ENCODE measurements at places on chromosomes 4 and X. TPM values are rescaled to one million over a fixed set of nuclear protein-coding genes. Genes with fewer than 3 reads are reported as not detected.

Gene UXT
- 108 TPM for total RNA-seq

Gene ETDA
- not detected for total RNA-seq

Gene L1CAM
- 2.7 TPM for total RNA-seq

Gene DUSP21
- total RNA-seq = not detected

Gene HTN3
- not detected for total RNA-seq

Gene TMEM150C
- total RNA-seq = 0.44 TPM

Gene KCNE5
- total RNA-seq = 0.33 TPM

Gene TSPAN6
- 22.0 TPM for total RNA-seq

Gene PPARGC1A
- 0.37 TPM for total RNA-seq

Gene SATL1
- total RNA-seq = under 0.01 TPM

Gene GPC3
- not detected for total RNA-seq

Gene MEPE
- not detected for total RNA-seq

Gene CAPN6
- under 0.01 TPM for total RNA-seq

Gene GABRQ
- 2.5 TPM for total RNA-seq

Gene SMPX
- total RNA-seq = not detected

Gene ADGRL3
- total RNA-seq = 0.11 TPM

Gene MAP7D3
- 16.4 TPM for total RNA-seq

Gene NPY1R
- under 0.01 TPM for total RNA-seq

Gene HSD17B10
- total RNA-seq = 60.2 TPM

Gene APLN
- total RNA-seq = 0.12 TPM

Gene TCEAL6
- total RNA-seq = not detected

Gene MAPK10
- 21.1 TPM for total RNA-seq

Gene CYTL1
- total RNA-seq = 0.12 TPM

Gene MAGEA8
- total RNA-seq = not detected

Gene MAGEA4
- not detected for total RNA-seq

Gene FAM241A
- 3.2 TPM for total RNA-seq

Gene TMPRSS11B
- not detected for total RNA-seq

Gene PDGFRA
- 152 TPM for total RNA-seq

Gene PPA2
- 84.0 TPM for total RNA-seq

Gene CCNA2
- 32.2 TPM for total RNA-seq

Gene PDCL2
- total RNA-seq = not detected

Gene FREM3
- total RNA-seq = not detected

Gene LANCL3
- 0.12 TPM for total RNA-seq

Gene PPEF2
- under 0.01 TPM for total RNA-seq

Gene NXF2B
- not detected for total RNA-seq

Gene CD38
- not detected for total RNA-seq

Gene VCX3A
- not detected for total RNA-seq

Gene FDCSP
- not detected for total RNA-seq

Gene ARHGAP6
- 5.2 TPM for total RNA-seq

Gene IL13RA1
- 43.2 TPM for total RNA-seq

Gene PITX2
- total RNA-seq = 0.89 TPM

Gene STATH
- not detected for total RNA-seq

Gene DIAPH2
- total RNA-seq = 22.2 TPM

Gene FAM9B
- not detected for total RNA-seq

Gene AREG
- total RNA-seq = 0.11 TPM
